Naive thymus-derived CD8-positive, alpha-beta T cell (primary cell): ENCODE measurements at places on chromosomes 7 and 10. TPM values are rescaled to one million over a fixed set of nuclear protein-coding genes. Genes with fewer than 3 reads are reported as not detected.
A peak's percentile ranks its signal among the peaks of the same experiment; 100 is the strongest.

GRCh38 chr7:45068236-45069023 lies 20.3 kb downstream of the NACAD start:
- H3K4me3 ChIP-seq = no peak overlapping the region
- peaks cover 2% of the 10 kb centered on the region for H3K36me3 ChIP-seq
- DNase-seq = no peak
- no peaks in the 10 kb centered on the region for H3K27me3 ChIP-seq
- peak overlapping the region; percentile 21 for H3K27ac ChIP-seq

DNA sequence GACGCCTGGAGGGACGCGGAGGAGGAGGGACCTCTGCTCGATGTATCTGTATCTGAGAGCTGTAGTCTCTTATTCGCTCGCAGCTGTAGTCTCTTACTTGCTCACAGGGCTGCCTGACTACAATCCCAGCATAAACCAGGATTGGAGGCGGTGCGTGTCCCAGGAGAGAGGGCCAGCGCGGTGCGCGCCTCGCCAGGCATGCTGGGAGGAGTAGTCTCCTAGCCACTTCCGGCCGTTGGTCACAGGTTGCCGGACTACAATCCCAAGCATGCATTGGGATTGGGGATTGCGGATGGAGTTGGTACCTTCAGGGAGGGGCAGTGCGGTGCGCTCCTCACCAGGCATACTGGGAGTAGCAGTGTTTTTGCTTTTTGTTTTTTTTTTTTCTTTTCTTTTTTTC lies 421.7 kb upstream of the NUPR2 start:
- no peaks in the 10 kb centered on the region for H3K4me1 ChIP-seq
- H3K27me3 ChIP-seq = no peaks in the 10 kb centered on the region
- no peak overlapping the region for H3K27ac ChIP-seq
- H3K4me3 ChIP-seq = no peak overlapping the region

Gene KCNH2
- polyA plus RNA-seq = 2.5 TPM

- H3K36me3 ChIP-seq = no peaks in the 10 kb centered on the region
- no peak overlapping the region for H3K4me3 ChIP-seq
- no peaks in the 10 kb centered on the region for H3K27me3 ChIP-seq
- H3K4me1 ChIP-seq = no peaks in the 10 kb centered on the region
- no peak for DNase-seq
Observed at GRCh38 chr7:83148776-83149175, 13.9 kb downstream of the PCLO start.

- H3K4me1 ChIP-seq = no peaks in the 10 kb centered on the region
- DNase-seq = no peak
- H3K36me3 ChIP-seq = no peaks in the 10 kb centered on the region
- H3K27ac ChIP-seq = no peak overlapping the region
Observed at GRCh38 chr7:123120286-123120685, 79.5 kb downstream of the SLC13A1 start.

- no peak overlapping the region for H3K4me3 ChIP-seq
- H3K36me3 ChIP-seq = no peaks in the 10 kb centered on the region
- H3K27me3 ChIP-seq = no peaks in the 10 kb centered on the region
- H3K4me1 ChIP-seq = no peaks in the 10 kb centered on the region
- no peak for DNase-seq
Observed at GRCh38 chr10:25753776-25754175, 180.3 kb upstream of the MYO3A start.

GRCh38 chr10:78491812-78492211 lies 458.1 kb downstream of the RPS24 start:
- no peaks in the 10 kb centered on the region for H3K4me1 ChIP-seq
- H3K27ac ChIP-seq = no peak overlapping the region
- H3K27me3 ChIP-seq = peaks cover 5% of the 10 kb centered on the region

- H3K27me3 ChIP-seq = peaks cover under 1% of the 10 kb centered on the region
Observed at GRCh38 chr10:132520177-132520811, 17.3 kb upstream of the INPP5A start.

Gene FKBP6
- polyA plus RNA-seq = not detected

GRCh38 chr10:21368022-21368582 lies 157.4 kb downstream of the SKIDA1 start:
- H3K4me3 ChIP-seq = no peak overlapping the region
- H3K27me3 ChIP-seq = no peaks in the 10 kb centered on the region
- peaks cover 8% of the 10 kb centered on the region for H3K4me1 ChIP-seq

- no peaks in the 10 kb centered on the region for H3K27me3 ChIP-seq
- DNase-seq = peak; percentile 42
Observed at GRCh38 chr10:97849687-97850402, at the start of gene GOLGA7B. TSS of gene GOLGA7B (plus strand) at chr10:97849843. CDS start at chr10:97850304, 461 bp downstream.
